ENCODE measurements at places on chromosomes 3 and 15. TPM values are rescaled to one million over a fixed set of nuclear protein-coding genes. Genes with fewer than 3 reads are reported as not detected.

PLIN1 gene
- total RNA-seq = not detected

GOLGA6A gene
- total RNA-seq = not detected

AZI2 gene
- total RNA-seq = 53.4 TPM

PPARG gene
- total RNA-seq = 101 TPM

C3orf20 gene
- total RNA-seq = not detected

FGD5 gene
- total RNA-seq = 141 TPM

CYP1A2 gene
- total RNA-seq = not detected

EPHB1 gene
- 14.5 TPM for total RNA-seq

CXCR6 gene
- not detected for total RNA-seq

DUOX1 gene
- not detected for total RNA-seq

PLA2G4D gene
- not detected for total RNA-seq

SHF gene
- total RNA-seq = 0.65 TPM

P3H2 gene
- 18.1 TPM for total RNA-seq
